ENCODE measurements at places on chromosomes 3 and 15.

GRCh38 chr15:97196048-97197014 is 764.2 kb upstream of the ARRDC4 start:
- DNase-seq: no peak

DNA sequence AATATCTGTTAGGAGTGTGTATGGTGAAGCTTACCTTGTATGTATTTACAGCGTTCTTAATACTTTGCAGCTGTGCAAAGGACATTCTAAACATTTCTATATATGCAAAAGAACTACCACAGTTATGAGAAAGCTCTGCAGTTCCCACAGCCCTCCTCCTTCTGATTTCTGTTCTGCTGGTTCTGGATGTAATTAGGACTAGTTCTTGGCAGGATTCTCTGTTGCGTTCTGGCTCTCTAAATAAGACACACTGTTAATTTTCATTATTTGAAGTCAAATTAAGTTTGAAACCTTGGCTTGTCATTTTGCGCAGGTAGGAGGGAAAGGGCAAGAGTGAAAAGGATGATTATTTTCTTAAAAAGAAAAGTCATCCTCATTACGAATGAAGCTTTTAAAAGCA is 76.4 kb downstream of the FNDC3B start:
- DNase-seq: no peak

DNA sequence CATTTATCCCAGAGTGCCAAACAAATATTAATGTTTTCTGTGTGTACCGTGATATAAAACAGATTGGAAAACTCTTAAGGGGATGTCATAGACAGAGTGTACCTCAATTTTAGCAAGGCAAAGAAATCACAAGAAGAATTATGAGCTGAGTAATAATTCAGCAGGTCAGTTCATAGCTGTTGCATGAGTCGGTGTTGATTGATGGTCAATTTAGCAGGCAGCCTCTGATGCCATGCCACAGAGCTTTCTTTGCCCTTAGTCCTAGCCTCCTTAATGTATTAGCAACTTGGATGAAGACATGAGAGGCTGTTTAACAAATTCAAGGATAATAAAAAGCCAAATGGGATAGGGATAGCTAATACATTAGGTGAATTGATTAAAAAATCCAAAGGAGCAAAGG is 6.8 kb downstream of the SLC35A5 start:
- peak; percentile 52 for DNase-seq

DNA sequence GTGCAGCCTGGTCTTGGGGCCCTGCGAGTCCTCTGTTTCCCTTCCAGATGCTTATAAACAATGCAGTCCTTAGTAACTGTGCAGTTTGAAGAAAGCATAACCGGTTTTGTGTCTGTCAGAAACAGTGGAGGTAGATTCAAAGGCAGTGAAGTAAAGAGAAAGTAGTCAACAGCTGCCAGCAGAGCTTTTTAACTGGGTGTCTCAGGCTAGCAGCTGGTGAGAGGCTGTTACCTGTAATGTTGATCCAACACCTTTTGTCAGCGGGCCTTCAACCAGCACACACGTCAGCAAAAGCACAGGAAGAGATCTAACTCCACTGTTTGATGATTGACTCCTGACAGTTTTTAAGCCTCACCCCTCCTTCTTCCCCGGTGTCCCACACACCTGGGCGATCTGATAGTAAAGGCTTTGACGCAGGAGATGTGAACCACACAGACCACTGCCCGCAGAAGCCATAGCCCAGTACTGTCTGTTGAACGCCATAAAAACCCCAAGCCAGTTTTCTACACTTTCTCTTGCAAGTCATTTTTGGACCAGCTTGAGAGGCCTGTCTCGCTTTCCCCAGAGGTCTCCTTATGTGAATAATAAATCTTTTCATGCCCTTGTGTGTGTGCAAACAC is 178.0 kb downstream of the FMN1 start:
- DNase-seq: no peak

DNA sequence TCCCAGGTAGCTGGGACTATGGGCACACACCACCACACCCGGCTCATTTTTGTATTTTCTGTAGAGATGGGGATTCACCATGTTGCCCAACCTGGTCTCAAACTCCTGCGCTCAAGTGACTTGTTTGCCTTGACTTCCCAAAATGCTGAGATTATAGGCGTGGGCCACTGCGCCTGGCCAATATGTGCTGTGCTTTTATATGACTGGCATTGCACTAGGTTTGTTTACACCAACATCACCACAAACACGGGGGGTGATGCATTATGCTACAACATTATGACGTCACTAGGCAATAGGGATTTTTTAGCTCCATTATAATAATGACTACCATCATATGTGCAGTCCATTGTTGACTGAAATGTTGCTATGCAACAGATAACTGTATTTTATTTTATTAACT is 6.9 kb downstream of the APH1B start:
- DNase-seq: no peak

DNA sequence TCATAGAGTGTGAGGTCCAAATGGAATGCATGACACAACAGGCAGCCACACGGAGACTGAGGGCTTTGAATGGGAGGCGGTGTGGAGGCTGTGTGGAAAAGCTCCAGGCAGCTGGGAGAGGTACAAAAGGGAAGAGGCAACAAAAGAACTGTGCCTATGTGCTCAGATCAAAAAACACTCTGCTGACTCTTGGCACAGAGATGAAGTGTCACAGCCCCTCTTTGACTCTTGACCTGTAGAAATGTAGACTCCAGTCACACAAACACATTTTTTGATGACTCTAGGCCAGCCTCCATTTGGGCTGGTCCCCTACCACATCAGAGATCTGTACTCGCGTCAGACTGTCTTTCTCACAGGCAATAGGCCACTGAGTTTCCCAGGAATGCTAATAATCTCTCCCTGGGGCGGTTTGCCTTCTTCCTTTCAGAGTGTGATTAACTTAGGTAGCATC is 456.0 kb downstream of the TUSC7 start:
- DNase-seq: no peak

- DNase-seq: no peak
These were observed 20.0 kb downstream of the ARHGEF3 start for GRCh38 chr3:56781762-56782161.

DNA sequence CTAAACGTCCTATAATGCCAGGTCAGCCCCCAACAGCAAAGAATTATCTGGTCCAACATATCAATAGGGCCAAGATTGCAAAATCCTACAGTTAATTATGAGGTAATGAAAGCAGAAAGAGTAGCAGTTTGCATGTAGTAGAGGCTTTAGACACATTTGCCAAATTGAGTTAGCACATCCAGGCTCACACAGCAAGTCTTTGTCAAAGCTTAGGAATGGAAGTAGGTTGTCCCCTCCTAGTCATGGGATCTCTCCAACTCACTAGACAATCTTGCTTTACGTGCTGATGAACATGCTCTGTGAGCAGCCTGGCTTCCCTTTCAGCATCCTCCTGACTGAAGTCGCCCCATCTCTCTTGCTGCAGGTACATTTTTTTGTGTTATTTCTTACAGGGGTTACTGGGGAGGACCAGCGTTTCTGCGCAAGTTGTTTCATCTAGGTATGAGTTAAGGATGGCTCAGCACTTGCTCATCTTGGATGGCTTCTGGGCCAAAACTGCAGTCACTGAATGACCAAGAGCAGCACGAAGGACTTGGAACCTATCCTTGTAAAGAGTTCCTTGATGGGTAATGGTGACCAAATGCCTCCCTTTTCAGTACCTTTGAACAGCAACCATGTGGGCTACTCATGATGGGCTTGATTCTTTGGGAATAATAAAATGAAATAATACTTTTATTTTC is 55.9 kb downstream of the SQOR start:
- DNase-seq: no peak

DNA sequence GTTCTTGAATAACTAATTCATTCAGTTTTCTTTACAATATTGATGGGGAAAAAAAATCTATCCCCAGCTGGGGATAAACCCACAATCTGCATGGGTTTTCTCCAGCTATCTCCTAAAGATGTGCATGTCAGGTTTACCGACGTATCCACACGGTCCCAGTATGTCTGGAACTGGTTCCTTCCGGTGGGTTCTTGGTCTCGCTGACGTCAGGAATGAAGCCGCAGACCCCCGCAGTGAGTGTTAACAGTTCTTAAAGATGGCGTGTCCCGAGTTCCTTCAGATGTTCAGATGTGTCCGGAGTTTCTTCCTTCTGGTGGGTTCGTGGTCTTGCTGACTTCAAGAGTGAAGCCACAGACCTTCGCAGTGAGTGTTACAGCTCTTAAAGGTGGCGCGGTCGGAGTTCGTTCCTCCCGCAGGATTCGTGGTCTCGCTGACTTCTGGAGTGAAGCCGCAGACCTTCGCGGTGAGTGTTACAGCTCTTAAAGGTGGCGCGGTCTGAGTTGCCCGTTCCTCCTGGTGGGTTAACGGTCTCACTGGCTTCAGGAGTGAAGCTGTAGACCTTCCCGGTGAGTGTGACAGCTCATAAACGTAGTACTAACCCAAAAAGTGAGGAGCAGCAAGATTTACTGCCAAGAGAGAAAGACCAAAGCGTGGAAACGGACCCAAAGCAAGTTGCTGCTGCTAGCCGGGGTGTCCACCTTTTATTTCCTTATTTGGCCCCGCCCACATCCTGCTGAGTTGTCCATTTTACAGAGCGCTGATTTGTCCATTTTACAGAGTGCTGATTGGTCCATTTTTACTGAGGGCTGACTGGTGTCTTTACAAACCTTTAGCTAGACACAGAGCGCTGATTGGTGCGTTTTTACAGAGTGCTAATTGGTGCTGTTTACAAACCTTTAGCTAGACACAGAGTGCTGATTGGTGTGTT is 195.1 kb upstream of the NR2F2 start:
- no peak for DNase-seq

DNA sequence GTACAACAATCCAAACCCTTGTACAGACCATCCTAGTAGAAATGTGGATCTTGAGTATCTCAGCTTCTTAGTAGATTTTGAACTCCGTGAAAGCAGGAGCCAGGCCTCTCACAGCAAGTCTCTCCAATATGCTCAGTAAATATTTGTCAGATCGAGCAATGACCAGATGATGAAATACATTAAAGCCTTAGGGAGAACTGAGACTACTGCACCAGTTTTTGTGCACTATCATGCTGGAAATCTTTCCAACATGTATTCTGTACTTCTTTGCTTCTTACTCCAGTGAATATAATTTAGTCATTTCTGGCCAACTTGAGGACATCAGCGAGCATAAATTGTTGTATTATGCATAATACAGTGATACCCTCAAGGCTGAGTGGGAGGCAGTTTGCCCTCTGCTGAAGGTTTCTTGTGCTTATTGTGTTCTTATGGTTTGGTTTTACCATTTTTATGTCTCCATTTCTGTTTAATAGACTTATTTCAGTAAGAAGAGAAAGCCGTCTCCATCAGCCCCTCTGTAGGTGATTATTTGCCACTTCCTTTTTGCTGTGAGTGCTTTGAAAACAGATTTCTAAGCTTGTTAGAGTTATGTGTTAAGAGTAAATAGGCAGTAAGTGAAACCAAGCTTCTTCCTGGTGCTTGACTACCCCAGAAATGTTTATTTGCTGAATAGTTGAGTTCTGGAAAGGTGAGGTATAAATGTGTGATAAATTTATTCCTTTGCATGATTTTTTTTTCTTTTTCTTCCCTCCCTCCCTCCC is 147.1 kb downstream of the PGPEP1L start:
- no peak for DNase-seq

GRCh38 chr15:49855917-49856637 is 235.2 kb downstream of the DTWD1 start:
- DNase-seq: no peak

- DNase-seq: no peak
These were observed 70.5 kb downstream of the SIDT1 start for GRCh38 chr3:113602836-113603235.

GRCh38 chr3:188796122-188796631 is 375.6 kb upstream of the TPRG1 start:
- DNase-seq: no peak

- DNase-seq: no peak
These were observed 132.3 kb upstream of the MB21D2 start for GRCh38 chr3:193049935-193050334.
